Mucosa of gallbladder (tissue), 1 donor: ENCODE measurements at places on chromosomes 6 and 20. TPM values are rescaled to one million over a fixed set of nuclear protein-coding genes. Genes with fewer than 3 reads are reported as not detected.
A peak's percentile ranks its signal among the peaks of the same experiment; 100 is the strongest.

SCAND1 gene
- total RNA-seq: 92.7 TPM

HLA-DPA1 gene
- 185 TPM for total RNA-seq

FAM162B gene
- 2.7 TPM for total RNA-seq

RIPOR3 gene
- total RNA-seq: 6.4 TPM

TRIM15 gene
- 19.6 TPM for total RNA-seq

PBOV1 gene
- not detected for total RNA-seq

DNAH8 gene
- 0.03 TPM for total RNA-seq

FAM83B gene
- total RNA-seq: 14.5 TPM

CCN6 gene
- total RNA-seq: not detected

C6orf163 gene
- total RNA-seq: 2.6 TPM

SEMG1 gene
- 1.1 TPM for total RNA-seq

ADA gene
- total RNA-seq: 5.1 TPM

RBM12 gene
- total RNA-seq: 68.5 TPM

DNA sequence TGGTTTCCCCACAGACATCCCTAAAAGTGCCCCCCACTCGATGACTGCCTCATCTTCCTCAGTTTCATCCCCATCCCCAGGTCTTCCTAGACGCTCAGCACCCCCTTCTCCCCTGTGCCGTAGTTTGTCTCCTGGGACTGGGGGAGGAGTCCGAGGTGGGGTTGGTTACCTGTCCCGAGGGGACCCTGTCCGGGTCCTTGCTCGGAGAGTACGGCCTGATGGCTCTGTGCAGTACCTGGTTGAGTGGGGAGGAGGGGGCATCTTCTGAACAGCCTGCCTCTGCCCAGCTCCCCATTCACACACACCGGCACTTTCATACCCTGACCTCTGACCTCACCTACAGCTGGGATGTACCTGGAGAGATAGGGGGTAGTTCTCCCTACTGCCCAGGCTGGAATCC lies 2.1 kb downstream of the CUTA start:
- no peak for DNase-seq

DNA sequence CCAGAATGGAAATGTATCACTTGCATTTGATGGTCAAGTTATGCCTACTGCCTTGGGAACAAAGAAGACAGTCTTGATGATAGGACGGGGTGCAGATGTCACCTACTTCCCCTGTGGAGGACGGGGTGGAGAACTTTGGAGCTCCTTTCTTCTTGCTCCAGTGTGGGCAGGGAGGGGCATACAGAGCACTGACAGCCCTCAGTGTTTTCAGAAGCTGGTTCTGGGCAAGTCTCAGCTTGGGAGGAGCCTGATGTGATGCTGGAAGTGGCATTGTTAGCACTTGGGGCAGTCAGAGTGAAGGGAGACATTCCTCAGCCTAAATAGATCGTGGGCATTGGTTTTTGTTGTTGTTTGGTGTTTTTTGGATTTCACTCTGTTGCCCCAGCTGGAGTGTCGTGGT lies 59.7 kb downstream of the SYNJ2 start:
- DNase-seq: no peak

DNA sequence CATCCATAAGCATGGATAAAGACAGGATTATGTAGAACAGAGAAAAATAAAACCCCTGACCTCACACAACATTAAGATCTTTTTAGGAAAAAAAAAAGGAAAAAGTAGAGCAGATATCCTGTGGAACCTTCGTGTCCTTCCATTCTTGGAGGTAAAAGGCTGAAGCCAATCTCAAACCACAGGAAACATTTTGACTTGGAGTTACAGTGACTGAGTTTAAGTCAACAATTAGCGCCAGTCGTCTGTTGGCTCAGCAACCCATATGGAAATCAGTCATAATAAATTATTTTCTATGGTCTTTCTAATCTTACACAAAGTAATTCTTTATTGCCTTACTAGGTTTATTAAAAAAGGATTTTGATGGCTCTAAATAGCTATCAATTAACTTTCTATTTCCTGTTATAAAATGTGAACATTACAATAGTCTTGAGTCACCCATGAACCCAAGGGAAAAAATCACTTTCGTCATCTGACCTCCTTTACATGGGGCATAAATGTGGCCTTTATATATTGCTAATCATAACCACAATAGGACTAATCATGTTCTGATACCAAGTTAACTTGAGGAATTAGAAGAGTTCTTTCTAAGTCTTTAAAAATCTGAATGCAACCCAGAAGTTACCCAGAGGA lies 592.9 kb downstream of the TFAP2B start:
- no peak for DNase-seq

DNA sequence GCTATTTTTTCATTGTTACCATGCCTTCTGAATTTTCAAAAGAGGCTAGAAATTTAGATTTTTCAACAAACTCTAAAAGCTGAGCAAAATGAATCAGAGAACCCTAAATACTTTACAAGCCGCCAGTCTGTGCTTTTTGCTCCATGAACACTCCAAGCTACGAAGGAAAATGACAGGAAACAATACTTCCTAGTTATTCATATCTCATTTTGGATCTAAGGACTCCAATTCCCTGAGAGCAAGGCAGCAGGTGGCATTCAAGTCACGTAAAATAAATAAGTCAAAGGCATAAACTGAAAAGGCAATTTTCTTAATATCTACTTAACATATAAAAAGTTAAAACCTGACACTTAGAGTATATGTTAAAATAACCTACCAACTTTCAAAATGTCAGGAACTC lies 50.6 kb downstream of the PDSS2 start:
- DNase-seq: no peak

DNA sequence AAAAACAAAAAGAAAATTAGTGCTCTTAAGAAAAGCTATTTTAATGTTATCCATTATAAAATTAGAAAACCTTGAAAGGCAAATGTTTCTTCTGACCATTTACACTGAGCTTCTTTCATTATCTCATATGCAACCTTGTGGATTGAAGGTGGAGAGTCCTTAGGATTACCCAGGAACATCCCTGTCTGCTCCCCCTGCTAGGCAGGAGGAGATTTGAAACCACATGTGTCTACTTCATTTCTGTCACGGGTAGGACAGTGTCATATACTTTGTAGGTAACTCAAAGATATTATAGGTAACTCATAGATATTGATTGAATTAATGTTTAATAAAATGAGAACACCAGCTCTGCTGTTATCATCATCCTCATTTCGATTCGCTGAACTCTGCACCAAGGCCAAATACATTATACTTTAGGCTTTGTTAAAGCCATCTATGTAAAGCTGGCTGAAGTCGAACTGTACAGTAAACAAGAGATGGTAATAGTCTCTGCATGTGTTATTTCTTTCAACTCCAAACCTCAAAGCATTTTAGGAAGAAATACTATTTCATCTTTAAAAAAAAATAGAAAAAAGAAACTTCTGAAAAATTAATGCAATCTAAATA lies 49.5 kb downstream of the HDAC2 start:
- DNase-seq: peak; percentile 29

- no peak for DNase-seq
Observed at GRCh38 chr6:158939255-158940159, 60.5 kb downstream of the RSPH3 start.

GRCh38 chr6:110270165-110270564 lies 88.0 kb downstream of the METTL24 start:
- no peak for DNase-seq

DNA sequence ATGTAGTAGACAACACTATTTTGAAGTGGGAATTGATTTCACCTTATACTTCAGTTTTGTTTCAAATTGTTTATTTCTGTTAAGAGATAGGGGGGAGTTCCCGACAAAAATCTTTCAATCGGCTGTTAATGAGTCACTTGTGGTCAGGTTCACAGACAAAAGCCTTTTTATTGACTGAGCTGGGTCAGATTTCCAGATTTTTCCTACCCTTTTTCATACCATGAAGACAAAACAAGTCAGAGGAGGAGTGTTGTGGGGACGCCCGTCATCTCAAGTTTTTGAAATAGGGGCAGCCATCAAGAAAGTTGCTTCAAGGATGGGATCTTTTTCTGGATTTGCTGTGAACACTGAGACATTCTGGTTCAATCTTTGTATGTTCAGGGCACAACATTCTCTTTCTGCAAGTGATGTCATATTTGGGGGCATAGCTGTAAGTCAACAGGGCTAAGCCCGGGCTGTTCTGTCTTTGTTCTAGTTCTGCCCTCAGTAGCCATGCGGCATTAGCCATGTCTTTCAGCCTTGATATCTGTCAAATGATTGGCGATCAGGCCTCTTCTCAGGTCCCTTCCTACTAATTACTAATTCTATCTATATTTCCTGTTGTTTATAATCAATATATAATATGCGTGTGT lies 496.0 kb upstream of the MARCKS start:
- DNase-seq: no peak

GRCh38 chr6:41767112-41767833 lies 12.4 kb downstream of the FRS3 start:
- DNase-seq: peak; percentile 55

- no peak for DNase-seq
Observed at GRCh38 chr6:43963203-43963602, 164.0 kb downstream of the MRPL14 start.

GRCh38 chr6:119476024-119476423 lies 126.5 kb upstream of the MAN1A1 start:
- DNase-seq: no peak

DNA sequence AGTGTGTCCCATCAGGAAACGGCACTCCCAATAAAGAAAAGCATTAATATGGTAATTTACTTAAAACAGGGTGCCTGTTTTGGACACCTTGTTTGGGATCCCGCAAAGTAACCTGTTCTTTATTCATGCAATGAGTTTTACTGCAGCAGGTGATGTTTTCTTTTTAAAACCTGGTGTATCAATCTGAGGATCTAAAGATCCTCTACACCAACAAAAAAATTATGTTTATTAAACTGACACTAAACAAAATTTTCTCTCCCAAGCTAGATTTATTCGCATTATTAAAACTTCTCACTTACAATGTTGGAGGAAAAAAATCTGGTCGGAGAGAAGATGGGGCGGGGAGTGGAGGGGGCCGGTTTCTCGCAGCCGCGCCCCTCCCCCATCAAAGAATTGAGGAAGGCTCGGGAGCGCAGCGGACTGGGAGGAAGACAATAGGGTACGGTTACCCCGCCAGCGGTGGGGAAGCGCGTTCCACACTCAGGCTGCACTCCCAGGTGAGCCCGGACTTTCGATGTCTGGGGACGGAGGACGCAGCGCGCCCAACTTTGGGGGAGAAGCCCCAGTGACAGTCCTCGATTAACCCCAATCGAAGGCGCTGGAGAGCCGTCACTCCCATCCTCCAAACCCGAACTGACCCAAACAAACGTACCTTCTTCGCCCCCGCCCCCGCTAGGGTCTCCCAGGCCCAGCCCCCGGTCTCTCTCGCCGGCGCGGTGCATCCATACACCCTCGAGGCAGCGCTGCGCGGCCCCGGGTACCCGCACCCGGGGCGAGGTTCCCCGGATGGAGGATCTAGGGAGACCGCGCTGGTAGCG lies 1.3 kb downstream of the CD24 start:
- DNase-seq: no peak

DNA sequence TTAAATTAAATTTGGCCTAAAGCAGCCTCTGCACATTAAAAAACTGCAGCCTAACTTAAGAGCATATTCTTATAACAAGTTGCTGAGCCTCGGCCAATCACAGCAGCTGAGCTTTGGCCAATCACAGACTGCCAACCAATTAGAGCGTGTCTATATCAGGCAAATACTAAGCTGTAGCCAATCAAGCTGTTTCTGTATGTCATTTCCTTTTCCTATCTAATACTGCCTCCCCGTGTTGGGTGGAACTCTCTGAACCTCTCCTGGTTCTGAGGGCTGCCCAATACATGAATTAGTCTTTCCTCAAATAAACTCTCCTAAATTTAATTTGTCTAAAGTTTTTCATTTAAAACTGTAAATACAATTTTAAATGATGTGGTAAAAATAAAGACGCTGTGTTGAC lies 3.9 kb upstream of the TMEM244 start:
- DNase-seq: no peak

GRCh38 chr6:88105741-88106340 lies 58.2 kb downstream of the SPACA1 start:
- no peak for DNase-seq

- no peak for DNase-seq
Observed at GRCh38 chr6:135537741-135538301, 40.3 kb upstream of the AHI1 start.

GRCh38 chr6:52360028-52360427 lies 1.9 kb upstream of the PAQR8 start:
- no peak for DNase-seq

DNA sequence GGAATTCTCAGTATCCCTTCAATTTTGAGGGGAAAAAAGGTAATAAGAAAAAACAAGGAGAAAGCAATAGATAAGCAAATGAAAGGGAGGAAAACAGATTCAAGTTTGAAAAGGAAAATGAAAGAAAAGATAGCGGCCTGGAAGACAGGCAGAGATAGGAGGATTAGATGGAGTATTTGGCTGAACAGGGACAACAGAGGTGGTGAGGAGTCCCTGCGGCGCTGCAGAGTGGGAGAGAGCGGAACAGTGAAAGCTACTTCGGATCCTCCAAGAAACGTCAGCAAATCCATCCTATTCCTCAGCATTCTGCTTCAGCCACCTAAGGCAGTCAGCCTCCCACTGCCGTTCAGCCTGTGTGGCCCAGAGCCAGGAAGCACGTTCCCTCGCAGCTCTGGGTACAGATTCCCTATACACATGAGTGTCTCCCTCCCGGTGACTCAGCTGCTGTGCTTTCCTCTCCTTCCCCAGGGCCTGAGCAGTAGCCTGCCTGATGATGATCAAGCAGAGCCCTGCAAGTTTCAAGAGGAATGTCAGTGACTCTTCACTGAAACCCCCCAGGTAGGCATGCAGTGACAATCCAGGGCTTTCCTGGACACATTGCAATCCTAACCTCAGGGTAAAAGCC lies 43.4 kb upstream of the CDYL start:
- peak; percentile 18 for DNase-seq

DNA sequence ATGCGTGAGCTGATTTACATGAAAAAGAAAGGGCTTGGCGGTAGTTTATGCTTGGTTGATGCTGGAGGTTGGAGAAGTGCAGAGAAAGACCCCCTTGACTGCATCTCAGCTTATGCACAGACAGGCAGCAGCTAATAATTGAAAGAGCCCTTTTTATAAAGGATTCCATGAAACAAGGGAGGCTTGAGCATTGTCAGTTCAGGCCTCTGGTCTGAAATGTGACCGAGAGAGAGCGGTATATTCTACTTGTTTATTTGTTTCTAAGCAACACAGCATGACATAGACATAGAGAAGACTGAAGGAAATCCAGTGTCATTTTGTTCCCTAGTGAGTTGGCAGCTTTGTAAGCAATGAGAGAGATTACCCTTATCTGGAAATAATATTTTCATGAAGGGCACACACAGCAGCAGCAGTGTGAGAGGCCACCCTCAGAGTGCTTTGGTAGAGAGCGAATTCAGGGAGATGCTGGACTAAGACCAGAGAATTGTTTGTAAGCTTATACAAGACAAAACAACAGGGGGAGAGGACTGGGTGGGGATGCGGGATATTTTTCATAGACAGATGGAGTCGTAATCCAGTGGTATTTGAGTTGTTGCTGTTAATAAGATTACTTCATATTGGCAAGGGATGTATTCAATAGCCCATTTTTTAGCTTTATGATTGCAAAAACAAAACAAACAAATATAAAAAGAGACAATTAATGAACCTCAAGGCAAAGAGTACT lies 34.6 kb upstream of the LAMA2 start:
- no peak for DNase-seq

- DNase-seq: no peak
Observed at GRCh38 chr20:48425817-48426612, 401.8 kb downstream of the PREX1 start.

- DNase-seq: no peak
Observed at GRCh38 chr6:144317736-144318135, 32.6 kb downstream of the UTRN start.

GRCh38 chr20:11101243-11101642 lies 427.4 kb upstream of the JAG1 start:
- DNase-seq: no peak
